ENCODE measurements at places on chromosomes 5 and 9.
A peak's percentile ranks its signal among the peaks of the same experiment; 100 is the strongest.

DNA sequence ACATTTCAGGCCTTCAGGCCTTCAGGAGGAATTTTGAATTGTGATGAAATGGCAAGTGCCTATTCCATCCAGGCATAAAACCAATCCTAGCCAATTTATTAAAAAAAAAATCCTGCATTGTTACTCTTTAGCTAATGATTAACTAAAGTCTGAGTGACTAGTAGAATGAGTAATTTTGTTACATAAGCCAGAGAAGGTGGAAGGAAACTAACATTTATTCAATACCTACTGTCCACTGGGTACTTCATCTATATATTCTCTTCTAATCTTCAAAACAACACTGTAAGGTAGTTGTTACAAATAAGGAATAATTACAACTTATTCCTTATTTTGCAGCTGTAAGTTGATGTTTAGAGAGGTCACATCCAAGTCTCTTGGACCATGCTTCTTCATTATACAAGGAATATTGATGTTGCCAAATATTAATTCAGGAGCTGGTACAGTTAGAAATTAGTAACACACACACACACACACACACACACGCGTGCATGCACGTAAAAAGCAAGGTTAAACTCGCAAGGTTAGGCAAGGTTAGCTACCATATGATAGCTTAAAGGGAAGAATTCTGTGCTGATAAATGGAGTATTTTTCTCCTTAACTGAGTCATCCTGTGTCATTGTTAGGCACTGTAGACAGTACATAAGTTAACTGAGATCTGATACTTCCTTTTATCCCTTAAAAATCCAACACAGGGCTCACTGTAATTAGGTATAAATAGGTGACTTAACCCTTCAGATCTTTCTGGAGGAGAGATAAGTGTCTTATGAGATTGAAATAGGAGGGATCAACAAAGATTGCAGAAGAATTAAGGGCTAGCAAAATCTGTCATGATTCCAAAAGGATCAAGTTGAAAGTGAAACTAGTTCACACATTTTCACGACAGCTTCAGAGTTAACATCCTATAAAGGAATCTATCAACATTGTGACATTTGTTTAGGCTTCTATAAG is 596.9 kb downstream of the PDE4D start:
- DNase-seq, result peak; percentile 13

DNA sequence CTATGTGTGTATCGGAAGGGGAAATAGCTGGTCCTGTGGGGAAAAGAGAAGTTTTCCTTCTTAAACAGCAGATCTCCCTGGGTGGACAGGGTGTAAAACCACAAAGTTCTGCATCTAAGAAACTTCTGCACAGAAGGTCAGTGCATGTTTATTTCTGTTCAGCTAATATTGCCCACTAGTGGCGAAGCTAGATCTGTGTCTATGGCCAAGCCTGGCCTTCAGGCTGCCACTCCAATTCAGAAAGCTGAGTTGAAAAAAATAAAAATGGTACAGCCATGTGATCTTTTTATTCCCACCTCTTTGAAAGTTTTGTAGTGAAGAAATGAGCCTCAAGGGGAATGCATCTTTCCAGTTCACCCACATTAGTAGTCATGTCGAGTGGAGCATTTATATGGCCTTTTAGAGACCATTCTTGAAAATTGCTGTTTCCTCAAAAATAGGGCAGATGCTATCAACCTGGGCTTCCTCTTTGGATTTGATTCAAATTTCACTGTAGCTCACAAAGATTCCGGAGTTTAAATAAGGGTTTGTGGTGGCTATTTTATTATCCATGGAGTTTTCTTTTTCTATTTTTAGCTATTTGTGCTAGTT is 488.0 kb downstream of the PRELID2 start:
- DNase-seq, result peak; percentile 26

GRCh38 chr9:130112538-130113151 is 58.9 kb downstream of the GPR107 start:
- no peak for DNase-seq

GRCh38 chr5:42592401-42593140 is 164.0 kb upstream of the CCDC152 start:
- DNase-seq, result no peak

DNA sequence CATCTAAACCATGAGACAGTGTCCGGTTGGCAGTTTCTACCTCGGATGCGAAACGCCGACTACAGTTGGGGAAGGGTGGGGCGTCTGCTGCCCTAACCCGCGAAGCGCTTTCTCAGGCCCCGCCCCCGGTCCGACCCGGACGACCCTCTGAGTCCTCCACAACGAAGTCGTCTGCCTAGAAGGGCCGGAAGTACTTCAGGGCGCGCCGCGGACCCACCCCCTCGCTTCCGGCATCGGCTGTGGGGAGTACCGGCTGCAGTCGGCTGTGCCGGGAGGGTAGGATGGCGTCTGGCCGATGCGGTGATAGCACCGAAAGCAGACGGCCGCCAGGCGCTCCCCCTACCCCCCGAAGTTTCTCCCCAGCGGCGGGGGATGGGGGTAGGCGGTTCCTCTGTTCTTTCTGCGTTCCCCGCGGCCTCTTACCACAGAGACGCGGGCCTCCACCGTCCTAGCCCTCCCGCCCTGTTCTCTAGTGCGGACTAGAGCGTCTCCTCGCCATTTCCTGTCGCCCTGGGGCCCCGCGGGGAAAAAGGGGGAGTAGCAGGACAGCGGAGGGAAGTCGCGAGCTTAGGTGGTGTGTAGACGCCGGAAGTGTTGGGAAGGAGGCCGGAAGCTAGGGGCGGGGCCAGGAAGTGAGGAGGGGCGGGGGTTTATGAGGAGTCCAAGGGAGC is at the start of gene TRIM41:
TRIM41 (plus strand) TSS at position 224 of the 671 bp plus-strand sequence. CDS start 719 bp downstream, outside the sequence.
- peak; percentile 99 for DNase-seq

GRCh38 chr5:171845857-171846256 is 60.2 kb downstream of the SMIM23 start:
- DNase-seq, result peak; percentile 26

DNA sequence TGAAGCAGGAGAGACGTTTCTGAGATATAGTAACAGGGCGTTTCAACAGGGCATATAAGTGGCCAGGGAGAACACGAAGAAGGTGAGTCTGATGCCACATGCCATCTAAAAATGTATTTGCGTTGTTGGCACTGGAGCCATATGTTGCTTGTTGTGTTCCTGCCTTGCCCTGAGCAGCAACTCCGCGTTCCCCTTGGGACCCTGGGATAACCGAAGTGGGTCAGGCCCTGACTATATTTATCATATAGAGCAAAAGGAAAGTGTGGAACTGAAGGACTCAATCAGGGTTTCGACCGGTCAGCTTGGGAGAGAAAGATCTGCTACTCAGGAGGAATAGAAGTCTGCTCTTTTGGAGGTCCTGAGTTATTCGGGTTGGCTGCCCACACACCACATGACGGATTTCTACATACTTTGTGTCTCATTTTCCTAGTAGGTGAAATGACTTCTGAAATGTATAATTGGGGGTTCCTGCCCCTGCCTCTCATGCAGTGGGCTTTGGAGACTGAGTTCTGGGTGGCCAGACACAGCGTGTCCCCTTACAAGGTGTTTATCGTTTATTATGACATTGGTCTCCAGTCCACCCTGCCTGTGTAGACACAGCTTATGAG is 3.0 kb downstream of the STC2 start:
- no peak for DNase-seq

GRCh38 chr5:168941901-168942300 is 359.0 kb downstream of the SLIT3 start:
- peak; percentile 10 for DNase-seq

DNA sequence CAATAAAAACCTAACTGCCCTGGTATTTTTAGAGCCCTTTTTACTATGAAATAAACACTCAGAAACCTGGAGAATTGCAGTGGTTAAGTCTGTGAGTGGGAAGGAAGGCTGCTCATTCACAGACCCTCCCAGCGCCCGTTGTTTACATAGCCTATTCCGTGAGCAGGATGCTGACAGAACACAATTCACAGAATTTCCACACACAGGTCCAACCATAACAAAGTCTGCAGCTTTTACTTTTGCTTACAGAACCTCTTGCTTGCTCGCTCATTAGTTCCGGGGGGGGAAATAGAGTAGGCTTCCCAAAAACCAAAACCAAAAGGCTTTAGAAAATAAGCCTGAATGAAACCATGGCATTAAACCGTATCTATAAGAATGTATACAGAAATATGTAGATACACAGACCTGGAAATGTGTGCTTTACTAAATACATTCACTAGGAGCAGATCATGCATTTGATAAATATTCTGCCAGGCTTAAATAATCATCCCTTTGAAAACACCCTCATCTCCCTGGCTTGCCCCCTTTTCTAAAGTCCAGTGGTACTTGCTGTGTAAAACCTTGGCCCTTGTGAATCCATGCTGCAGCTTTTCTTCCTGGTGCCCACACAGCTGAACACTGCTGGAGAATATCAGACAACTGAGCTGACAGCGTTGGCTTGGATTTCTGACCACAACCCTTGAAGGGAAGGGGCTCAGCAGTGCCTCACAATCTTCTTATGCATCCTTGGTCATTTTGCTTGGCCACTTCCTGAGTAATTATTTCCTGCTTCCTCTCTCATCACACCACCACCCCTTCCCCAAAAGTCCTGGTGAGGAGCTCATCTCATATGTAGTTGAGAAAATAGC is 128.0 kb downstream of the FANCC start:
- DNase-seq, result peak; percentile 44

DNA sequence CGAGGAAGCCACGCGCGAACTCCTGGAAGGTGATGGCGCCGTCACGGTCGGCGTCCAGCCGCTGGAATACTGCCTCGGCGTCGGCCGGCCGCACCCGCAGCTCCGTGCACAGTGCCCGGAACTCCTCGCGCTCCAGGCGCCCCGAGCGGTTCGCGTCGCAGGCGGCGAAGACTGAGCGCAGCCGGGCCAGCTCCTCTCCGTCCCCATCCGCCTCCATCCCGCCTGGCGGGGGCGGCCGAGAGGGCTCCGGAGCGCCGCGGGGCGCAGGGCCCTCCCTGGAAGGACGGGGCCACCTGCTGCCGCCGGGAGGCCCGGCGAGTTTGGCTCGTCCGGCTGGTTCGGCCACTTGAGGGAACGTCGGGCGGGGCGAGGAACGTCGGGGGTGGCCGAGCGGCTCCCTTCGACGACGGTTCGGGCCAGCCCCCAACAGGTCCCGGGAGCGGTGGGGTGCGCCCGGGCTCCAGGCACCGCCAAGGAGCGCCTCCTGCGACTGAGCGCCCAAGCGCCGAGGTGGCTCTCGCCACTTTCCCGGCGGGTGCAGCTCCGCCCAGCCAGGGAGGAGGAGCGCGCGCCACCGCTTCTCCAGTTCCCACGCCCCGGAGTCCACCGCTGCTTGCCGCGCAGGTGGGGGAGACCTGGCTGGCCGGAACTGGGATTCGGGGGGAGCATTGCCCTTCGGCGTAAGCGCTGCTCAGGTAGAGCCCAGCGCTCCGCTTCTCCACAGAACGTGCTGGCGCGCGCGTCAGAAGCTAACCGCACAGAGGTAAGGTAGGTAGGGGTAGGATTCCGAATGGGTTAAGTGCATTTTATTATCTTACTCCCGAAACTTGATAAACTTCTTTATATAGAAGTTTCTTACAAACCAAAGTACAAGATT is at the start of gene RASEF:
RASEF (minus strand) TSS at position 492 of the 877 bp plus-strand sequence; CDS start at position 217, 275 bp downstream.
- no peak for DNase-seq

GRCh38 chr5:73625944-73626811 is at the start of gene ARHGEF28:
TSS of gene ARHGEF28 (plus strand) at chr5:73626196. CDS start at chr5:73684852, 58,656 bp downstream.
- DNase-seq, result peak; percentile 70

DNA sequence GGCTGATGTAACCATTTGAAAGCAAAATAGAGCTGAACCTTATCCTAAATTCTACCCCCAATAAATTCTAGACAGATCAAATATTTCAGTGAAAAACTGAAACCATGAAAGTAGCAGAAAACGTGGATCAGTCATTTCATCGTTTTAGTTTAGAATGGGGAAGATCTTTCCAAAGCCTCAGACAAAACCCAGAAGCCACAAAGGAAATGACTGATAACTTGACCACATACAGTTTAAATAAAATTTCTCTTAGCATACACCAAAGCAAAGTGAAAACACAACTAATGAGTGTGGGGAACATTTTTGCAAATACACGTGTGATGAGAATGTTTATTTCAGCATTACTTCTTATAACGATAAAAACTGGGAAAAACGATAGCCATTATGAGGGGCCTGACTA is 284.8 kb downstream of the ADGRV1 start:
- DNase-seq, result peak; percentile 48

DNA sequence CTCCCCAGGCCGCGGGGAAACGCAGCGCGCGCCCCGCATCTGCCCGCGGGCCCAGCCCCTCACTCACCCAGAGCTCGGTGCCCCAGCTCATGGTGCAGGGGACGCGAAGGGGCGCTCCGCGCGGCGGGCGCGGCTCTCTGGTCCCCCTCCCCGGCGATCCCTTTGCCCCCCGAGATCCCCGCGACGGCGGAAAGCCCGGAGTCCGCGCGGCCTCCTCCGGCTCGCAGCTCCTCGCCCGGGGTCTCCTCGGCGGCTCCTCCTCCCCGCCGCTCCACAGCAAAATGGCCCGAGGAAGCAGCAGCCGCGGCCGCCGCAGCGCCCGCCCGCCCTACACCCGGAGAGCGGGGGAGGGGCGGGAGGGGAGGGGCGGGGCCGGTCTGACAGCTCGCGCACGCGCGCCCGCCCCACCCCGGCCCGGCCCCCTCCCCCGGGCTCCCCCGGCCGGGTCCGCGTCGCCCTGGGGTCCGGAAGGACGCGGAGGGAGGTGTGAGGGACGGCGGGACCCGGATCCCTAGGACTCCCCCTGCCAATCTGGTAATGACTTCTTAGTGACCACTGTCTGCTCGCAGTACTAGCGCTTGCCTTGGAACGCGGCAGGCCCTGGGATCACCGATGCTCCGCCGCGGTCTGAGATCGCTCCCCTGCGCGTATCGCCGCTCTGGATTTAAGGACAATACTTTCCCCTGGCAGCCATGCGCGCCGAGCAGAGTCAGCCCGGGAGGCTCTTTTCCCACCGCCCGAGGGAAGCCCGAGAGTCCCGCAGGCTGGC is at the start of gene FNBP1:
FNBP1 (minus strand) TSS at position 305 of the 769 bp plus-strand sequence; CDS start at position 91, 214 bp downstream.
- DNase-seq, result peak; percentile 86

DNA sequence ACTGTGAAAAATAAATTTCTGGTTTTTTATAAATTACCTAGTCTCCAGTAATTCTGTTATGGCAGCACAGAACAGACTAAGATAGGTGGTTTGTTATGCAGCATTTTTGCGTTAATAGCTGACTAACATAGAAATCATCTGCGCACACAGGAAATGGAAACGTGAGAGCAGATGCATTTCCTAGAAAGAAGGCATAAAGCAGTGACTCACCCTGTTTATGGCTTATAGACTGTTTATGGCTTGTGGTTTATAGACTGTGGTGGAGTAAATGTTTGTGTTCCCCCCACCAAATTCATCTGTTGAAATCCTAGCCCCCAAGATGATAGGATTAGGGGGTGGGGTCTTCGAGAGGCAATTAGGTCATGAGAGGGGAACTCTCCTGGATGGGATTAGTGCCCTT is 18.3 kb upstream of the OSMR start:
- no peak for DNase-seq

DNA sequence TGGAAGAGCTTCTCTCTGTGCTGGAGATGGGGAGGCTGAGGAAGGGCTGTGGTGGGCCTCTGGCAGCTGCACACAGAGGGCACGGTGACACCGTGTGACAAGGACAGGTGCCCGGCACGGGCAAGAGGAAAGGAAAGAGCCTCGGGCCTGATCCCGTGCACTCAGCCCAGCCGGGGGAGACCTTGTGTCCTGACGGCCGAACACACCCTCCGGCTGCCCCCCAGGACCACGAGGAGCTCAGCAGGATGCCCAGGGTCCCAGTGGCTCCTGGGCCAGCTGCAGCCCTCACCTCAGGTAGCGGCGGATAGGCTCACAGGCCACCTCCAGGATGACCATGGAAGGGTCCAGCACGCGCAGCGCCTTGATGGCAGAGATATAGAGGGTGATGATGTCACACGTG is 5.5 kb downstream of the ANAPC2 start:
- no peak for DNase-seq

GRCh38 chr9:126915846-126916543 is 1.4 kb downstream of the RALGPS1 start:
- DNase-seq, result no peak

- DNase-seq, result no peak
Measured at GRCh38 chr5:142602720-142603245, 83.1 kb downstream of the FGF1 start.

- DNase-seq, result peak; percentile 11
Measured at GRCh38 chr5:77065256-77065655, 21.8 kb downstream of the ZBED3 start.

Measured in NB4 (cell line).